ENCODE measurements at places on chromosomes 12 and 14.

GRCh38 chr14:80202888-80203562 lies 8.3 kb downstream of the DIO2 start:
- DNase-seq, result peak; percentile 37

GRCh38 chr12:19484738-19485137 lies 45.4 kb downstream of the AEBP2 start:
- DNase-seq, result no peak

DNA sequence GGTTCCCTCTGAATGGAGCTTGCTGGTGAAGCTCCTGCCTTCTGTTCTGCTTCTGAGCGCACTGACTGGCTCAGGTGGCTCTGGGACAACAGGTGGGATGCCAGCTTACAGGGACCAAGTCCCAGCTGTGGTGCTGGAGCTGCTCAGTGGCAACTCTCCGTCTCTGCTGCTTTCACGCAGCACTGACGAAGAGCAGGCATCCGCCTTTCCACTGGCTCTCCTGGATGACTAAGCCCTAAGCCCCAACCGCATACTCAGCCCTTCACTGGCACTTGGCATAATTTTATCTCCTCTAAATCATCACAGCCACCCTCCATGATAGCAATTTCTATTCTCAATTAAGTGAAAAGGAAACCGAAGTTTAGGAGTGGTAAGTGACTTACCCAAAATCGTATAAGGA lies 3.7 kb upstream of the RTL1 start:
- no peak for DNase-seq

DNA sequence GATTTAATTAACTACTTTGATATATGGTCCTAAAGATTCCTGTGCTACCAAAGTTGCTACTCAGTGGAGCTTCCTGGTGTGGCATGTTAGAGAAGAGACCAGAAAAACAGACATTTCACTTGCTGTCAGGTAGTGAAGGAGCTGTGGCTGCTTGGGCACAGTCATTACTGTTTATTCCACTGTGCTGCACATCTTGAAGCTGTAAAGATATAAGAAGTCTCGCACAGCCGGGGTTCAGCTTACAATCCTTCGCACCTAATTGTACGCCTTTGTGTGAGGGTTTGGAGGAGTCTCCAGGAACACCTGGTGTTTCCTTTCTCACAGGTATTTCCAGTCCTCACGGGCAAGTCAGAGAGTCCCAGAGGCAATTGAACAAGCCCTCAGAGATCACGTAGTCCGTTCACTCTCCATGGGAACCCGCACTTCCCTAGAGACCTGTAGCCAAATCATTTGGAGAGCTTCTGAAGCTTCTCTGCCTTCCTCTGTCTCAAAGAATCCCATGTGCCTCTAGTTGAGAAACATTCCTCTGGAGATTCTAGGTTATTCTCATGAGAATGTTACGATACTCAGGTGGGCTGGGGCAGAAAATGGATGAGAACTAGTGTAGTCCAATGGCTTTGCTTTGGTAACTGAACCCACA lies 4.1 kb downstream of the EVL start:
- DNase-seq, result peak; percentile 19

- DNase-seq, result no peak
Observed at GRCh38 chr14:22478670-22479069, 110.4 kb downstream of the DAD1 start.

DNA sequence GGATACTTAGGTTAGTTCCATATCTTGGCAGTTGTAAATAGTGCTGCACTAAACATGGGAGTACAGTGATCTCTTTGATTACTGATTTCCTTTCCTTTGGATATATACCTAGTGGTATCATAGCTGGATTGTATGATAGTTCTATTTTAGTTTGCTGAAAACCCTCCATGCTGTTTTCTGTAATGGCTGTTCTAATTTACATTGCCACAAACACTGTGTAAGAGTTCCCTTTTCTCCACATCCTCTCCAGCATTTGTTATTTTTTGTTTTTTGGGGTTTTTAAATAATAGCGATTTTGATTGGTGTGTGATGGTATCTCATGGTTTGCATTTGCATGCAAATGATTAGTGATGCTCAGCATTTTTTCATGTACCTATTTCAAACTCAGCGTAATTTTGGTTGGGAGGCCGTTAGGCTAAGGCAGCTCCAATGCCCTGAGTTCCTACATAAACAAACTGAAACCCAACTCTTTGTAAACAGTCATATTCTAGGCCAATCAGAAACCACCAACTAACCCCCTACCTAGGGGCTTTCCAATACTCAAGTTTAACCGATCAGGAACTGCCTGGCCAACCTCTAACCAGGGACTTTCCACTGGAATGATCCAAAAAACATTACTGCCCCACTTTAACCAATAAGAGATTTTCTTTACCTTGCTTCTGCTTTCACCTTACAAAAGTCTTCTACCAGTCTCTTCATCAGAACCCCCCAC lies 171.6 kb downstream of the FBXL14 start:
- DNase-seq, result no peak

DNA sequence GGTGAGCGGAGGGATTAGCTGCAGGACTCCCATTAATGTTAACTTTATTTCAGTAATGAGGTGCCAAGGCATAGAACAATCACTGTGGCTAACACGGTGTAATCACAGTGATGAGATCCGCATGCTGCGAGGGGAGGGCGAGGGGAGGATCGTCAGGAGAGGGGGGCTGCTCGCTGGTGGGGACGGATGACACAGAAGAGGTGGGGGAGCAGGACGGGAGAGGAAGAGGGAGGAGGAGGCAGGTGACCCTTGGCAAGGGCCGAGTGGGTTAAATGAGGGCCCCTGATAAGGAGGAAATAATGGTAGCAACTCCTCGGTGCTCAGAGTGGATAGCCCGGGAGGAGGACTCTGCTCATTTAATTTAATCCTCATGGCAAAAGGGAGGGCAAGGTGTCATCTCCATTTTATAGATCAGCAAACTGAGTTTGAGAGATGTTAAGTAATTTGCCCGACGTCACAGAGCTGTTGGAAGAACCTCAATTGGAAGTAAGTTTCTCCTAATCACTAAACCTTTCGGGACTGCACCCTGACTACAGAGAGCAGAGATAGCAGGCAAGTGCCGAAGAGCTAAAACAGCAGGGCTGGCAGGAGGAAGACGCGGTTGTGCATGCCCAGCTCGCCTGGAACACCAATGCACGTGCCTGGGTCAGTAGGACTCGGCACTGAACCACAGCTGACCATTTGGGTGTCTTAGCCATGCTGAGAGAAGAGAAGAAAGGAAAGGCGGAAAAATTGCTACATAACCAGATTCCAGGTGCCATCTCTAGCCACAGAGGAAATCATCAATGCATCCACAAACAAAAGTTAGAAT lies 43.0 kb downstream of the SPRING1 start:
- DNase-seq, result no peak

DNA sequence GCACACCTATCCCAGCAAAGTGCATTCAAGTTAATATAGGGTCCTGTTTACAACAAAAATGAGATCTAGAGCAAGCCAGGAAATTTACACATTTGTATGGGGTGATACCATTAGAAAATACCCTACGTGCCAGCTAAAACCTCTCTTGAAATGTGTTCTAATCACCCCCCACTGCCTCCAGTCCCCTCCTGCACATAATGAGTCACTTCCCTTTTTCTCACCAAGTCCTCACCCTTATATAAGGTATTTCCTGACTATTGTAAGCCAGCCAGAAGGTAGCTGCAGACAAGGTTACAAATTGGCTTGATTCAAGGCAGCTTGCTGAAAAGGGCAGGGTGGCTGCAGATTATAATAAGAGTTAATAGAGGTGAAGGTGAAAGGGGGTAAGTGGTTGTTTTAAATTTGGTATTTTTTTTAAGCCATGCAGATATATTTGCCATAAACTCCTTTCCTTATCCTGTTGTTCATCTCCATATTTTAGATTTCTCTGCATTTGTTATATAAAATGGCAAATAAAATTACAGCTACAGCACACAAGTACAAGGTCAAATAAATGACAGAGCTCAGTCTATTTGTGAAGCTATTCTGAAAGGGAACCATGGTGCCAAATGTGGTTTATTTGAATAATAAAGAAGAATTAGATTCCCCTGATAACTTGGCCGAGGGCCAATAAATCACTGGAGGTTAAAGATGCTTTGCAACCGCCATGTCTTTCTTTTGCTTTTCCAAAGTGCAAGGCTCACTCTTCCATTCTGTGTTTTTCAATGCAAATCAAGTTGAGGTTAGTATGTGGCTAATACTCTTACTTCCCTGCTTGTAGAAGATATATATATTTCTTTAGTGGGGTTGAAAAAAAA lies 385.9 kb downstream of the EGLN3 start:
- DNase-seq, result no peak

- DNase-seq, result no peak
Observed at GRCh38 chr12:19542606-19543005, 103.3 kb downstream of the AEBP2 start.

Data from erythroblast (primary cell).